Aorta (tissue), 5 donors: ENCODE measurements at places on chromosomes 3 and 15. TPM values are rescaled to one million over a fixed set of nuclear protein-coding genes. Genes with fewer than 3 reads are reported as not detected.
A peak's percentile ranks its signal among the peaks of the same experiment; 100 is the strongest.

- no peak for DNase-seq
- H3K4me3 ChIP-seq, result no peak overlapping the region
- H3K27me3 ChIP-seq, result no peaks in the 10 kb centered on the region
- H3K27ac ChIP-seq, result peak overlapping the region; percentile 76
Observed at GRCh38 chr3:111738238-111738637, 120.8 kb upstream of the PHLDB2 start.

DNA sequence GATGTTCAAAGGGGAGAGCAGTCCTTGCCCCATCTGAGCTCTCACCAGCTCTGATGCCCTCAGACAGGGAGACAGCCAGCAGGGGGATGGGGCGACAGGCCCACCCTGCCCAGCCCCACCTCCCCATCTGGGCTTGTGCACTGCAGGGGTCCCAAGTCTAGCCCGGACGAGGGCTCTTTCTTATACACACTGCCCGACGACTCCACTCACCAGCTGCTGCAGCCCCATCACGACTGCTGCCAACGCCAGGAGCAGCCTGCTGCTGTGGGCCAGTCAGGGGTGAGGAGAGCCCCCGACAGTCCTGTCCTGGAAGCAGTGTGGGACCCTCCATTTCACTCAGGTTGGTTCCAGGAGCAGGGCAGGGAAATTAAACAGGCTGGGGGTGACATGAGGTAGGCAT is 73.9 kb downstream of the BOC start:
- no peaks in the 10 kb centered on the region for H3K36me3 ChIP-seq
- H3K27ac ChIP-seq, result no peak overlapping the region
- H3K4me1 ChIP-seq, result no peaks in the 10 kb centered on the region
- no peak for DNase-seq
- no peak overlapping the region for H3K4me3 ChIP-seq

Gene CPNE9
- not detected for total RNA-seq

DNA sequence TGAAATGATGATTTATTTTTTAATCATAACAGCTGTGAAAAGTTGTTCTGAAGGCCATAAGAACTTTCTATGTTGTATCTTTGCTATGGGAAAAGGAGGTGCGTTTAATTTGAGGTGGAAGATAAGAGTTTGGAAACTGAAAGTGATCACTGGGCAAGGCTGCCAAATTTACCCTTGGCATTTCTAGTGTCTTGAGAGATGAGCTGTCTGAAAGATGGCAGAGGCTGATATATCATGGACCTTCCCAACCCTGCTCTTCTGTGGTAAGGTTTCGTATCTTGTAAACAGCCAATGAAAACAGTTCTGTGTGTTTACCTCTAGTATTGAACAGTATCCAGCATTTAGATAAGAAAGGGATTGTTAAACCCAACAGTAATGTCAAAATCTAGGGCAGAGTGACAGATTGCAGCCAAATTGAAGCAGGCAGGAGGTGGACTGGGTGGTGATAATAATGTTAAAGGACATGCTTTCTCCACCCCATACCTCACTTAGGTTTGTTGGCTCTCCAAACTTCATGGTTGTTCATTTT is 15.8 kb upstream of the NFKBIZ start:
- peaks cover 6% of the 10 kb centered on the region for H3K4me1 ChIP-seq
- DNase-seq, result no peak
- no peak overlapping the region for H3K4me3 ChIP-seq

- H3K27ac ChIP-seq, result no peak overlapping the region
- H3K36me3 ChIP-seq, result no peaks in the 10 kb centered on the region
- DNase-seq, result no peak
- H3K4me3 ChIP-seq, result no peak overlapping the region
- H3K27me3 ChIP-seq, result no peaks in the 10 kb centered on the region
Observed at GRCh38 chr15:34815836-34816235, 20.5 kb upstream of the ACTC1 start.

Gene IQCF5
- total RNA-seq, result not detected

Gene ERC2
- 0.55 TPM for total RNA-seq

DNA sequence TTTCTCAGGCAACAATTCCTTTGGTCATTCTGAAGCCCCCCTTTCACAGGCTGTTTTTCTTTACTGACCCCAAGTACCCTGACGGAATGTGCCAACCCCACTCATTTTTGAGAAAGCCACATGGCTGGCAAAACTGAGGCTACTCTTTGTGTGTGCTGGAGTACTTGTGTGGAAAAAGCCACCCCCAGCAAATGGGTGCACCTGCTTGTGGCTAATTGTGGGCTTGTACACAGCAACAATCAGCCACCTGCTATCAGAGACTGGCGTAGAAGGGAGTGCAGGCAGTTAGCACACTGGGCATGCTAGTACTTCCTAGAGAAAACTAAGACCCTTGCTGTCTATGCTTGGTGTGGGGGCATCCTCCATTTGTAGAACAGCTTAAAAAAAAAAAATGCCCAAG is 110.1 kb upstream of the LMOD3 start:
- no peak for DNase-seq
- no peaks in the 10 kb centered on the region for H3K27me3 ChIP-seq
- no peaks in the 10 kb centered on the region for H3K4me1 ChIP-seq
- H3K36me3 ChIP-seq, result no peaks in the 10 kb centered on the region

- no peaks in the 10 kb centered on the region for H3K36me3 ChIP-seq
- no peak overlapping the region for H3K4me3 ChIP-seq
- H3K27ac ChIP-seq, result no peak overlapping the region
- H3K27me3 ChIP-seq, result no peaks in the 10 kb centered on the region
- no peaks in the 10 kb centered on the region for H3K4me1 ChIP-seq
Observed at GRCh38 chr3:194315965-194316361, 35.2 kb downstream of the CPN2 start.

- no peak overlapping the region for H3K27ac ChIP-seq
- no peaks in the 10 kb centered on the region for H3K27me3 ChIP-seq
- no peak overlapping the region for H3K4me3 ChIP-seq
- no peaks in the 10 kb centered on the region for H3K4me1 ChIP-seq
Observed at GRCh38 chr3:120625159-120625586, 29.0 kb downstream of the NDUFB4 start.

- H3K27me3 ChIP-seq, result peaks cover 2% of the 10 kb centered on the region
- H3K36me3 ChIP-seq, result no peaks in the 10 kb centered on the region
- no peak for DNase-seq
- H3K27ac ChIP-seq, result no peak overlapping the region
- H3K4me1 ChIP-seq, result no peaks in the 10 kb centered on the region
Observed at GRCh38 chr3:134839422-134839821, 44.4 kb downstream of the EPHB1 start.

Gene ITGA11
- 154 TPM for total RNA-seq

Gene PLCB2
- 55.8 TPM for total RNA-seq

DNA sequence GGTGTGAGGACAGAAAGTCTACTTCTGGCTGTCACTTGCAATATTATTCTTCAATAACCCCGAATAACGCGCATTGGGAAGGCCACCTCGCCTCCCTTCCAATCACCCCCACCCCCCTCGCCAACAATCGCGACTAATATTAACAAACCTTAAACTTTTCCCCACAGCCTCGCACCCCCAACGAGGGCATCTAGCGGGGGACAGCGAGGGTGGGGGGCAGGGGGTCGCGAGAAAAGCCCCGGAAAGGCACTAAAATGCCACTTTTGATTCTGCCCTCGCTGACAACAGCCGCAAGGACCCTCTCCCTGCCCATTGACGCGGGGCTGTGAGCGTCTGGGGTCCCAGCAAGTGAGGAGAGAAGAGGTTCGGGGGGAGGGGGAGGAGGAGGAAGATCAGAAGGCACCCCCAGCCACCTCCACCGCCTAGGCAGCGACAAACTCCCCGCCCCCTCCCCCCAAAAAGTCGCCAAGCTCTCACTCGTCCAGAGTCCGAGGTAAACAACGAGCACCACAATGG is 868 bp downstream of the SATB1 start:
- H3K4me1 ChIP-seq, result peaks cover 2% of the 10 kb centered on the region
- H3K36me3 ChIP-seq, result no peaks in the 10 kb centered on the region
- H3K27ac ChIP-seq, result peak overlapping the region; percentile 69
- no peak for DNase-seq
- no peaks in the 10 kb centered on the region for H3K27me3 ChIP-seq

GRCh38 chr15:75836959-75837334 is 6.3 kb upstream of the UBE2Q2 start:
- DNase-seq, result peak; percentile 65
- no peak overlapping the region for H3K27ac ChIP-seq
- no peak overlapping the region for H3K4me3 ChIP-seq

GRCh38 chr3:127150513-127151250 is 42.2 kb upstream of the PRR23E start:
- H3K4me3 ChIP-seq, result no peak overlapping the region
- H3K4me1 ChIP-seq, result no peaks in the 10 kb centered on the region
- no peak overlapping the region for H3K27ac ChIP-seq
- H3K27me3 ChIP-seq, result no peaks in the 10 kb centered on the region
- no peak for DNase-seq
